CD4-positive, alpha-beta T cell treated with Interleukin-15 for 1 hour (primary cell): ENCODE measurements at places on chromosomes 3 and 15.

DNA sequence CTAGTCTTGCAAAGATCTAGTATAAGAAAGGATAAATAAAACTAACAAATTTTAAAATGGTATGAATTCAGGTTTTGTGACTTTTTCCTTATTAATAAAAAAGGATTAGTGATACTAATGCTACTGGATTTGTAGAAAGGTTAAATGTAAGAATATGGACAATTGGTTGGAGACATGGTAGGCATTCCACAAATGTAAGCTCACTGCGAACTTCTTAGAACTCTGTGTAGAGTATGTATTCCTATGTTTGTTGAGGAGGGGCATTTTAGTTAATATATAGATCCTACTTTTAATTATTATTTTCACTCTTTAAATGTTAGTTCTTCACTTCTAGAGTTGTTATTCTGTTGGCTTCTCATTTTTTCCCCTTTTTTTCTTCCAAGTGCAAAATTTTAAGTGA is 414.3 kb downstream of the RBMS3 start:
- no peak for DNase-seq

GRCh38 chr3:30292192-30292893 is 314.1 kb upstream of the TGFBR2 start:
- DNase-seq: no peak

- no peak for DNase-seq
Observed at GRCh38 chr3:158810823-158811724, 9.2 kb downstream of the MFSD1 start.

DNA sequence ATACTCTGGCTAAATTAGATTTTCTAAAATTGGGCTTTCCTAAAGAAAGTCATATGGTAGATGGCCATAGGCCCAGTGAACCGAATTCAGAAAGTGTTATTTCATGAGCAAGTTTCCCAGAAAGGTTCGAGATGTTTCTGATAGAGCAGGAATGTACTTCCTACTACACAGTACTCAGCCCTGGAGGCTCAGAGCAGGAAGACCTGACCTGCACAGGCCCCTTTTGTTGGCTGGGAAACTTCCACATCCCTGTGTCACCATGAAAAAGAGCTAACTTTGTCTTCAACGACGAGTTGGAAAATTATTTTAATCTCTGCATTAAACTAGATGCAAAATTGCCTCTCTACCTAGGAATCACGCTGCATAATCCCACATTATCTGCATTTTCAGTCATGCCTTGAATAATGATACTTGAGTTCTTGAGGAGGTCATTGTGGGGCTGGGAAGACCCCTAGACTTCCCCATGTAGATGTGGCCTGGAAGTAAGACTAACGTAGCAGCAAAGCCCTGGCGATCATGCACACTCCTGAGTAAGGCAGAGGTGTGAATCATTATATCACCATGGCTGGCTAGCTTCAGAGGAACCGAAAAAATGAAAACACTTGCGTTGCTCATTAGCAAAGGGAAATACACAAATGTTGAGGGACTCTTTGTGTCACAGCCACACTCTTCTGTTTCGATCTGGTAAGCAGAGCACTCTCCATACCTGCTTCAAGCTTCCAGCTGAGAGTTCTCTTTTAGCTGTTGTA is 47.1 kb downstream of the CMTM7 start:
- peak; percentile 32 for DNase-seq

- no peak for DNase-seq
Observed at GRCh38 chr3:156614642-156615511, 59.5 kb upstream of the TIPARP start.

DNA sequence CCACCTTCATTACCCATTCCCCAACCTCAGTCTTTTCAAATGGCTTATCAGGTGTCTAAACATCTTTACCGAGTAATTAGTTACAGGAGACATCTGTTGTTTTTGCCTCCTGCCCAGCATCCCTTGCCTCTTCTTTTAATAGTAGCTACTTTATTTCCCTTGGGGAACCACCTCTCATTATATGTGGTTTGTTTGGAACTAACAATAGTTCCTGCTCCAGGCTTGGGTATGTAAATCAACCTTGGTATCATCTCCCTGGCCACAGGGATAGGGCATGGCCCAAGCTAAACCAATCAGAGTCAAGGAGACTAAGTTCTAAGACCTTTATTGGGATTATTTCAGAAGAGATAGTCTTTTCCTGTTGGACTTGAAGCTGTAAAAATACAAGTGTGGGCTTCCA is 76.6 kb downstream of the ETV5 start:
- no peak for DNase-seq

- DNase-seq: no peak
Observed at GRCh38 chr15:27448986-27449385, 478.0 kb downstream of the GABRG3 start.

DNA sequence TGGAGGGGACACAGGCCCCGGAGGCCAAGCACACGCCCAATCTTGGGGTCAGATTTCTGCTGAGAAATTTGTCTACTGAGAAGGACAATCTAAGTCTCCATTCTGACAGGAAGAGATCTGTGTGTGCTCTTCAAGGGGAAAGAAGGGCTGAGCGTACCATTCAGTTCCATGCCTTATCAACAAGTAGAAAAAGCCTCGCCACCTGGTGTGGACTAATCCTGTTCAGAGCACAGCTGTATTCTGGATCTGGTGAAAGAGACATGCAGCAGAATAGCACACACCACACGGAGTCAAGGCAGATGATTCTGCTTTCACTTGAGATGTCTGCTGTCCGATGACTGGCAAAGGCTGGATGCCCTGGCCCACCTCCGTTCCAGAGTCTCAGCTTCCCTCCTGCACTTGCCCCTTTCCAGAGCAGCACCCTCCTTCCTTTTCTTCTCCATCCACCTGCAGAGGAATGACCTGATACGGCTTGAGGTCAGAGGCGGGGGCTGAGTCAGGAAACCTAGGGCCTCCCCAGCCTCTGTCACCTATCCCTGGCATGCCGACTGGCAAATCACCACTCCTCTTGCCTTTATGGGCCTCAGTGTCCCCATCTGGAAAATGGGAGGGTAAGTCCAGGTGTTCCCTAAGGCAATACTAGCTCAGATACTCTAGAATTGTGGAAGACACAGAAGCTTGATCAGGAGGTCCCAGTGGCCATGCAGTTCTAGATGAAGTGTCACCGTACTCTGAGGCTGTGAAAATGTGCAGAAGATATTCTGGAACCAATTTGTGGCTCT is 36.9 kb upstream of the CTSH start:
- DNase-seq: no peak

GRCh38 chr3:189950258-189950657 is 170.4 kb downstream of the P3H2 start:
- DNase-seq: no peak

- no peak for DNase-seq
Observed at GRCh38 chr3:13528217-13528867, 20.6 kb upstream of the FBLN2 start.

DNA sequence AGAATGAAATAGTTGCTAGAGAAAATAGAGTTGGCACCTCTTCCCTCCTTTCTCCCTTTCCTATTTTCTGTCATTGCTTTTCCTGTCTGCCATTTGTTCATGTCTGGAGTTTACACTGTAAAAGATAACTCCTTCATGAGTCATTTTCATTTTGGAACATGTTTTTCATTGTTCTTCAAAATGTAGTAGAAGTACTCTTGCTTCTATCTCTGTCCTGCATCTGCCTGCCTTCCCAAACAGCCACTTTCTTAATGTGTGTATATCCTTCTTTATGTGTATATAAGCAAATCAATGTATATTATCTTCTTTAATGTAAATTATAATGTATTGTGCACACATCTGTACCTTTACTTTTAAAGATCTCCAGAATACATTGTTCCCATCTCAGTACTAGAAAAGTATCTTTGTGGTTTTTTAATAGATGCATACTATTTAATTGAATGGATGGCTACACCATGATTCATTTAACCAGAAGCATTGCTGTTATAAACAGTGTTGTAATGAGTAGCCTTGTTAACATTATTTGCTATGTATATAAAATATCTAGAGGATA is 41.1 kb downstream of the TSC22D2 start:
- DNase-seq: no peak

- no peak for DNase-seq
Observed at GRCh38 chr3:98359993-98360675, 6.5 kb downstream of the OR5K4 start.

DNA sequence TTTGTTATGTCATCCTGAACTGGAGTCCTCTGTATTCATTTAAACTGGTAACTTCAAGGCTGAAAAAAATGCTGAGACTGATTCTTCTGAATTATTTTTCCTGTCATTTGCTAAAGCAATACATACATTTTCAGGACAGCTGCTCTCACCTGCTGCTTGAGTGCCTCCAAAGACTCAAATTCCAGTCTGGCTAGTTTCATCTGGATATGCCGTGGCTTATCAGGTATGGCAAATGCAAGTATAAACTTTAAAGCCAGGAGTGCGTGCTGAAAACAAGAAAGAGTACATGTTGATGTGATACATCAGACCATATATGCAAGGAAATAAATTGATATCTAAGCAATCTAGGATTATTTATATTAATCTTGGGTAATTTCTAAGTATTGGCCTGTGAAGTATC is 146.1 kb downstream of the SNRK start:
- no peak for DNase-seq

GRCh38 chr3:192915304-192915703 is 2.4 kb downstream of the MB21D2 start:
- DNase-seq: no peak

DNA sequence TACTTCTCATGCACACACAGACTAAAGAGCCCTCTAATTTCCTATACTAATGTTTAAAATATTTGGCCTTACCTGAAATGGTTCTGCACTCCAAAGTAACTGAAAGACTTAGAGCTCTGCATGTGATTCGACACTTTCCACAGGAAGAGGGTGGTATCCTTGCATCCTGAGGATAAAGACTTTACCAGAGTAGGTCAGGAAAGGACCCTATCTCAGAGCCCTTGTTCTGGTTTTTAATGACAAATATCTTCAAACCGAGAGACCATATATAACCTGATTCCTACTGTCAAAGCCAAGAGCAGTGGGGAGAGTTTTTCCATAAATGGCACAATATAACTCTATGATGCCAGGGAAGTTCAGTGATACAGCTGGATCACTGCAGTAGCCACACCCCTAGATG is at the start of gene GP5:
Gene GP5, minus strand, starts transcription at position 101 of the 400 bp plus-strand sequence. CDS start 984 bp downstream, outside the sequence.
- no peak for DNase-seq

GRCh38 chr15:54017251-54017650 is 39.0 kb downstream of the UNC13C start:
- no peak for DNase-seq
